ENCODE measurements at places on chromosomes 13 and 19.

GRCh38 chr19:52599241-52599640, 29.2 kb downstream of the ZNF701 start:
- DNase-seq: no peak

GRCh38 chr19:56383826-56384605, 9.3 kb downstream of the ZNF582 start:
- DNase-seq: no peak

DNA sequence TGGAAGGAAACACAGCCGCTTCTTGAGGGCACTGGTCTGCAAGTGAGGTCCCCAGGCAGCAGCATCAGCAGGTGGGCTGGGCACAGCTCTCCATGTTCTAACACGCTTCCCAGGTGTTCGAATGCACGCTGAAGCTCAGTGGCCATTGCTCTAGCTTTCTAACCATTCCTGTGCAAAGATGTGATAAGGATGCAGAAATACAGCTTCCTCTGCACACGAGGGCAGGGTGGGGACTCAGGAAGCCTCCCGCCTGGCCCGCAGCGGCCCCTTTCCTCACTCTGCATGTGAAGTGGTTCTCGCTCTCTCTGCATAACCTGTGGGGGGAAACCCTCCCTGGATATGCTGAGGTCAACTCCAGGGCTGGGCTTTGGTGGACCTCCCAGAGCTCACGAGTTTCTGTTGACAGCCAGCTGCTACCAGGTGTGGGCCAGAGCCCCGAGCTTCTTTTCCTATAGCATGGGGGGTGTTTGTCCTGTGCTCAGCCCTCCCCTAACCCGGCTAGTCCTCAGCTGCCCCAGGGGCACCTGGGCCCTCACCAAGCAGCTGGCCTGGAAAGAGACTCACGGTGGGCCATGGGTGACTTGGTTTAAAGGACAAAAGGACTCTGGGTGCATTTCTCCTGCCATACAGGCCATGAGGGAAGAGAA, 168.2 kb downstream of the TEX29 start:
- no peak for DNase-seq

- no peak for DNase-seq
Observed at GRCh38 chr13:93480553-93481106, 254.0 kb downstream of the GPC6 start.

DNA sequence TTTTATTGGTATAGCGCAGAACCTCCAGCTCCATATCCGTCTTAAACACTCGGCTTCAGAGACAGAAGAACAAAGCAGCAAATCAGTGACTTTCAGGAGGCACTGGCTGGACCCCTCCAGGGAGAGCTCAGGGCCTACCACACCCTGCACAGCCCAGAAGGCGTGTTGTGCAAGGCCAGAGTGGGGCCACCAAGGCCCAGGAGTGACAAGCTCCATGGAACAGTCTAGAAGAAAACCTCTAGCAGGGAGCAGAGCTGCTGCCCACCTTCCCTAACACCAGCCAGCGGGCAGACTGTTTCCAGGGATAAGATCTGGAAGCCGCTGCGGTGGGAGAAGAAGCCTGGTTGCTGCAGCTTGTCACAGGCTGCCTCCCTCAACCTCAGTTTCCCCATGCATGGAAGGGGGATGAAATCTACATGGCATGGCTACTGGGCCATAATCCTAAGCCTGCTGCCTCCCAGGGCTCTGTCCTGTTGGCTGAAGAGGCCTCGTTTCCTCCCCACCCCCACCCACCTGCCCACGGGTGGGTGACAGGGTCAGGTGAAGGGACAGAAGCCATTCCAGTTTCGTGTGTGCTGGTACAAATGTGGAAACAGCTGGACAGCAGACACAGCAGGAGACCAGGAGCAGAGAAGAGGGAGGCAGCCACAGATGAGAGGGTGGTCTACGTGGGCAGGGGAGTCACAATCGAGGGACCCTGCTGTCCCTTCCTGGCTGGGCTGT, 57.4 kb downstream of the PEPD start:
- DNase-seq: no peak

- no peak for DNase-seq
Observed at GRCh38 chr19:46611776-46612175, 10.6 kb downstream of the CALM3 start.
